Psoas muscle (tissue), 8 donors: ENCODE measurements at places on chromosomes 12 and 14. TPM values are rescaled to one million over a fixed set of nuclear protein-coding genes. Genes with fewer than 3 reads are reported as not detected.

GRCh38 chr12:122097927-122098756 lies 19.6 kb downstream of the MLXIP start:
- H3K36me3 ChIP-seq = no peaks in the 10 kb centered on the region
- peak overlapping the region; percentile 44 for H3K4me3 ChIP-seq
- peaks cover 71% of the 10 kb centered on the region for H3K4me1 ChIP-seq
- H3K27me3 ChIP-seq = no peaks in the 10 kb centered on the region

SLC35F4 gene
- total RNA-seq = not detected

- no peak for DNase-seq
- H3K36me3 ChIP-seq = no peaks in the 10 kb centered on the region
- H3K27ac ChIP-seq = no peak overlapping the region
- no peaks in the 10 kb centered on the region for H3K27me3 ChIP-seq
- H3K4me1 ChIP-seq = no peaks in the 10 kb centered on the region
- H3K4me3 ChIP-seq = no peak overlapping the region
These were observed 39.0 kb downstream of the CRACR2A start for GRCh38 chr12:3713947-3714346.

GRCh38 chr12:56286044-56286830 lies 13.9 kb downstream of the CS start:
- no peak for DNase-seq
- no peak overlapping the region for H3K4me3 ChIP-seq
- H3K27me3 ChIP-seq = no peaks in the 10 kb centered on the region
- peak overlapping the region; percentile 46 for H3K27ac ChIP-seq
- peaks cover 30% of the 10 kb centered on the region for H3K36me3 ChIP-seq

KSR2 gene
- 0.04 TPM for total RNA-seq

DNA sequence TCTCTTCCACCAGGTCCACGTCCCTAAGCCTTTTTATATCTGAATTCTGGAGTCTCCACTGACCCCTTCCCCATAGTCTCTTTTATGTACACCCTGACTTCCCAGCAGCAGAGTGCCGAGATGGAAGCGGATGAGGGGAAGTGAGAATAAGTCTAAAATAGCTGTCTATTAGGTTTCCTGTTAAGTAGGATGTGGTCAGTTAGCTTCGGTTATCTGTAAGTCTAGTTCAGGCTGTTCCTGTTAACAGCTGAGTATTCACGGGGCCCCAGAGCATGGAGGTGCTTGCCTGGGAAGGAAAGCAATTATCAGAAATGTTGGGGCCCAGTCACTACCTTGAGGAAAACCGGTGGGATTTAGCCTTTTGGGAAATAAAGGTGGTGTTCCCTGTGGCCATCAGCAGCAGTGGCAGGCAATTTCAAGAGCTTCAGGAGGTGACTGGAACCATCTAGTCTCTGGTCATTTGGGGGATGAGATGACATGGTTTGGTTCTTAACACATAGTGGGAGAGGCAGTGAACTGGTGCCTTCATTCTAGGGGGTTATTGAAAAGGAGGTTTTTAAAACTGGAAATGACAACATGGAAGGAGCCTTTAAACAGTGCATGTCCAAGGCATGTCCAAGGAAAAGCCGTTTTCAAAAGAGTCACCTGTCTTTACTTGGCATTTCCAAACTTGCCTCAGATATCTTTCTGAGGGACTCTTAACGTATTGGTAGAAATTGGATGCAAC lies 21.8 kb downstream of the CHST11 start:
- H3K4me3 ChIP-seq = no peak overlapping the region
- no peaks in the 10 kb centered on the region for H3K27me3 ChIP-seq
- no peaks in the 10 kb centered on the region for H3K36me3 ChIP-seq
- DNase-seq = no peak
- H3K27ac ChIP-seq = no peak overlapping the region
- H3K4me1 ChIP-seq = no peaks in the 10 kb centered on the region

SLC22A17 gene
- 0.95 TPM for total RNA-seq

DNA sequence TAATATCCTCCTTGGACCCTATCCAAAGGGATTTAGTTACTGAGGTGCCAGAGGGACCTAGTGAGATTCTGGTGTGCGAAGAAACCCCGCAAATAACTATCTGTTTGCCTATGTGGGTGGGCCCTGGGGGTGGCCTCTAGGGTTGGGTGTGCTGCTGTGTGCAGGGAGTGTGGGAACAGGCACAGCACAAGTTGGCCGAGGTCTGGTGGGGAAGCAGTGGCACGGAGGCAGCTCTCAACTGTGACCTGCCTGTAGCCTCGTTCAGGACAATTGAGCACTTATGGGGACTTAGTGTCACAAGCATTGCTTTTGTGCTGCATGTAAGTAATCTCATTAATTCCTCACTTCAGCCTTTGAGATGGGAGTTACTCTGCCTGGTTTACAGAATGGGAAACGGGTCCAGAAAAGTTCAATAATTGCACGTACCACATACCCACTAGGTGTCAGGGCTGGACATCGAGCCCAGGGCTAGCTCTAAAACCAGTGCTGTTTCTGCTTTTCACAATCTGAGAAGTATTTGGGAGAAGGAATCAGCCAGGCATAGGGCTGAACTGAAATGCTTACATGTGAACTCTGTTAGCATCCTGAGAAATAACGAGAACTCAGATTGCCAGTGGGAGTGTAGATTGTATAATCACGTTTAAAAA lies 58.8 kb downstream of the TECPR2 start:
- no peak overlapping the region for H3K4me3 ChIP-seq
- DNase-seq = no peak

- no peaks in the 10 kb centered on the region for H3K27me3 ChIP-seq
- H3K4me3 ChIP-seq = no peak overlapping the region
- H3K36me3 ChIP-seq = no peaks in the 10 kb centered on the region
- no peak for DNase-seq
- H3K4me1 ChIP-seq = peaks cover 26% of the 10 kb centered on the region
These were observed 347.4 kb downstream of the DPF3 start for GRCh38 chr14:72546344-72547016.

DNA sequence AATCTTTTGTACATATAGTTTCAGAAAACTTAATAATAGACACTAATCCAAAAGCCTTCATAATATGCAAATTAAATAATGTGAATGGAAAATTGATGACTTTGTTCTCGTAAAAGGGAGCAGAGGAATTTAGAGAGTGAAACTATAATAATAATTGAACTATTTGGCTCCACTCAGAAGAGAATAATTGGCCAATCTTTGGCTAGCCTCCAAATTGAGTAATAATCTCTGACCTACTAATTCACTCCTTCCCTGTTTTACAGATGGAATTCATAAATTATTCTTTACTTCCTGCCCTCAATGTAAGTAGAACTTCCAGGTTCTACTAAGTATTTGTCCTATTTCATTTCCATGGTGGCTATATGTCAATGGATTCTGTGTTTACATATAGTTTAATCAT lies 15.8 kb downstream of the TRIM9 start:
- no peaks in the 10 kb centered on the region for H3K27me3 ChIP-seq
- H3K27ac ChIP-seq = no peak overlapping the region
- H3K36me3 ChIP-seq = no peaks in the 10 kb centered on the region
- H3K4me3 ChIP-seq = no peak overlapping the region

GRCh38 chr12:100372853-100373640 lies 16.2 kb downstream of the SLC17A8 start:
- DNase-seq = no peak
- no peaks in the 10 kb centered on the region for H3K36me3 ChIP-seq
- H3K4me3 ChIP-seq = no peak overlapping the region

DNA sequence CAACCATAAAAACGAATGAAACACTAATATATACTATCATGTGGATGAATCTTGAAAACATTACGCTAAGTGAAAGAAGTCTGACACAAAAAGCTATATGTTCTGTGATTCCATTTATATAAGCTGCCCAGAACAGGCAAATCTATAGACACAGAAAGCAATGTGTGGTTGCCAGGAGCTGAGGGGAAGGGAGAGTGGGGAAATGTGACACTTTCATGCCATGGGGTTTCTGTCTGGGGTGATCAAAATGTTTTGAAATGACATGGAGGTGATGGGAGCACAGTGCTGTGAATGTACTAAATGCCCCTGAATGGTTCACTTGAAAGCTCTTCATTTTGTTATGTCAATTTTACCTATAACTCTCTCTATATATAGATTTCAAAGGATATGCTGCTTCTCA lies 30.1 kb downstream of the ATG14 start:
- DNase-seq = no peak
- H3K4me1 ChIP-seq = peaks cover 37% of the 10 kb centered on the region
- peak overlapping the region; percentile 11 for H3K27ac ChIP-seq

DNA sequence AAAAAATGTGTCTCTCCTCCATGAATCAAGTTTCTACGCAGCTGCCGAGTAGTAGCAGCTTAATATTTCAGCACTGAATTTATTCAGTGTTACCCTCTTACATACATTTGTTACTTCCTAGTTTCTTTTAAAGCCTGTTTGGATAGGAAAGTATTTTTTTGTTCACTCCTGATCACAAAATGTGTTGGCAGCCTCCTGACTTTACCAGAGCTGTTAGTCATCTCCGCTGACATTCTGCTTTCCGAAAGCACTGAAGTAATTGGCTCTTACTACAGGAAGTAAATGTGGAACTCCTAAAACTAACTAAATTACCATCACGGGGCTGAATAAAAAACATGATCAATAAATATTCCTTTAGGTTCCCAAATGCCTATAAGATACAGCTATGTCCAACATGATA lies 225.5 kb downstream of the EPS8 start:
- no peaks in the 10 kb centered on the region for H3K36me3 ChIP-seq
- no peaks in the 10 kb centered on the region for H3K4me1 ChIP-seq
- no peaks in the 10 kb centered on the region for H3K27me3 ChIP-seq
- H3K4me3 ChIP-seq = peak overlapping the region; percentile 6
- DNase-seq = no peak
